Cortex of kidney (tissue), 1 donor: ENCODE measurements at places on chromosomes 5 and 9.

- no peak for DNase-seq
Observed at GRCh38 chr5:100787648-100788047, 115.4 kb downstream of the ST8SIA4 start.

DNA sequence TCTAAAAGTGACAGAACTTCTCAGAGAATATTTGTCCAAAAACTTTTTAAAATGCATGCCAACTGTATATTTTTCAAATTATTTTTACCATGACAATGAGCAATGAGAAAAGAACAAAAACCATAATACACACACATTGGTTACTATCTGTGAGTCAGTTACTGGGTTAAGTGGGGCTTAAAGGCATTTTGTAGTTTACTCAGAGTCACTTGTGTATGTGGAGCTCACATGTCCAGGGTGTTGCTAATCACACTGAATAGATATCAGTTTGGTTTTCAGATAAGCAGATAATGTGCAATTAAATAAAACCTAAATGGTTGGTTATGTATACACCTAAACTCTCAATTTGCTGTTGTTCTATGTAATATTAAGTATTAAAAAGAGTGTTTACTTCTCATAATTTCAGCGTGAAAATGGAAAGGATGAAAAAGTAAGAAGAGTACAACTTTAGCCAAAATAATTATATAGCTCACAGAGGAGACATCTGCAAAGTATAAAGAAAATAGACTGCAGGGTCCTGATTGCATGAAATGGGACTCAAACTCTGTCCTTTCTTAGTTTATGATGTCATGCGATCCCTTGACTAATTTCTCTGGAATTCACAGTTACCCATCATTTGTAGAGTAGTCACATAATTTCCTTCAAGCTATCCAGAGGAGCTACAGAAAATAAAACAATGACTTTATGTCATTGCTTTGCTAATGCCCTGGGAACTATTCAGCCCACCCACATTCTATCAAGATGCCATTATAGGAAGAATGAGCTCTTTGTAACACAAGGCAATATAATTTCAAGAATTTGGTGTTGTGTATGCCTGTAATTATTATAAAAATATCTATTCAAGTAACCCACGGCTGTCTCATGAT lies 388.0 kb upstream of the ZNF608 start:
- DNase-seq = no peak

DNA sequence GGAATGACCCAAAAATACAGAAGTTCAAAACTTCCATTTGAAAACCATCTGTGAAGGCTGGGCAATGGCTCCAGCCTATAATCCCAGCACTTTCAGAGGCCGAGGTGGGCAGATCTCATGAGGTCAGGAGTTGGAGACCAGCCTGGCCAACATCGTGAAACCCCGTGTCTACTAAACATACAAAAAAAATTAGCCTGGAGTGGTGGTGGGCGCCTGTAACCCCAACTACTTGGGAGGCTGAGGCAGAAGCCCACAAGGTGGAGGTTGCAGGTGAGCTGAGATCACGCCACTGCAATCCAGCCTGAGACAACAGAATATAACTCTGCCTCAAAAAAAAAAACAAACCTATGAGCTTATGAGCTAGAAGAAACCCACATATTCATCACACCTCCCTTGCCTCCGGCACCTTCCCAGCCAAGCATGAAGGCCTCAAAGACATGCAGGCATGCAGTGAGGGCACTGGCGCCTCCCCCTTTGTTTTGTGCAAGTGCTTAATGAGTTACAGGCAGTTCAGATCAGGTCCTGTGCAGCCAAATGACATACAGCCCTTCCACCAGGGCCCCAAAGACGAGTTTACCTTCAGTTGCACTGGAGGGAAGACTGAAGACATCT lies 9.9 kb downstream of the HNRNPH1 start:
- DNase-seq = no peak

DNA sequence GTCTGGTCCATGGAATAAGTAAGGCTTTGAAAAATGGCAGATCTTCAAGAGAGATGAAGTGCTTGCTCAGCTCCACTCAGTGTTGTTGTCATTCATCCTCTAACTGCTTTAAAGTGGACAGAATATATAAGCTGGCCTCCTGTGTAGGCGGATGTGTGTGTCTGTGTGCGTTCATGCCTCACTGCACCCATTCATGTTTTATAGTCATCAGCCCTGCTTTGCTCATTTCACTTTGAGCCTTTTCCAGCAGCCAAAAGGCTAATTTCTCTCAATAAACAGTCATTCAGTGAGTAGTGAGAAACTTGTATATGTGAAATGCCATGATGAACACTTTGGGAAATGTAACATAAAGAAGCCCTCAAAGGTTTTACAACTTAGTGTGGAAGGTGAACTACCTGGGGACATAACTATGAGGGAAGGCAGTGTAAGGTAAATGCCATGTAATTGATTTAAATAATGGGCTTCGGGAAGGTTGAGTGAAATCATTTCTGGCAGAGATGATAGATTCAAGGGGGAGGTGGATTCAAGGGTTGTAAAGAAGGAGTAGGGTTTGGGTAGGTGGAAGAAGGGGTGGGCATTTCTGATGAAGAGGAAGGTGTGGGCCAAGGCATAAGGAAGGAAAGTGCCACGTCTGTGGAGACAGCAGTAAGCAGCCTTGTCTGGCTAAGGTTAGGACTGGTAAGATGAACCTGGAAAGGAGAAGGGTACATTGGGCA lies 15.7 kb downstream of the TTC23L start:
- no peak for DNase-seq

- no peak for DNase-seq
Observed at GRCh38 chr9:111831371-111832108, 36.8 kb upstream of the SHOC1 start.
